Stromal cell of bone marrow (primary cell): ENCODE measurements at places on chromosomes 2 and 18.

DNA sequence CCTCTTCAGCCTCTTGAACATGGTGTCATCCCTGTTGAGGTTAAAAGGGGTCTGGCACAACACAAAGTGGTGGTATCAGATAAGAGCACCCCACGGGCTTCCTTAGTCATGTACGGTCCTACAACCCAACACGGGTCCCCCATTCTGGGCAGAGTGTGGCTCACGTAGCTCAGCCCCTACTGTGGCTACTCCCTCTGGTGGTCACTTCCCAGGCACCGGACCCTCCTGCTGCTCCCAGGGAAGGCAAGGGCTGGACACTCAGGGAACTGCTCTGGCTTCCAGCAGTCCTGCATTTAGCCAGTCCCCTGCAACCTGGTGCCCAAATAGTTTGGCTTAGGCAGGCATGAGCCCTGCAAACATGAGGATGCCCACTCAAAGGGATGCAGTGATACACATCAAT, 58.6 kb downstream of the GALNT14 start:
- no peak for DNase-seq

DNA sequence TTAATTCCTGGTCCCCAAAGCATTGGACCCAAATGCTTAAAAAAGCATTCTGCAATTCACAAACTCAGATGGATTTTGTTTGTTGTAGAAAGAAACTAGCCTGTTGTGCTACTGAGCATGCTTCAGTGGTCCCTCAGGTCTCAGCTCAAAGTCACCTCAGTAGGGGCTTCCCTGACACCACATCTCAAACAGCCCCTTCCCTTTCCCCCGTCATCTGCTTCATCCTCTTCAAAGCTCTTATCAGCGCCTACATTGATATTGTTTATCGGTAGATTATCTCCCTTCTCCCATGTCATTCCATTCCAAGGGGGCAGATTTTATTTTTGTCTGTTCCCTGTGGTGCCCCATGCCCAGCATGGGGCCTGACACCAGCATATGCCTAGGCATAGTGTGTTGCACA, 172.9 kb downstream of the CELF4 start:
- DNase-seq: no peak

DNA sequence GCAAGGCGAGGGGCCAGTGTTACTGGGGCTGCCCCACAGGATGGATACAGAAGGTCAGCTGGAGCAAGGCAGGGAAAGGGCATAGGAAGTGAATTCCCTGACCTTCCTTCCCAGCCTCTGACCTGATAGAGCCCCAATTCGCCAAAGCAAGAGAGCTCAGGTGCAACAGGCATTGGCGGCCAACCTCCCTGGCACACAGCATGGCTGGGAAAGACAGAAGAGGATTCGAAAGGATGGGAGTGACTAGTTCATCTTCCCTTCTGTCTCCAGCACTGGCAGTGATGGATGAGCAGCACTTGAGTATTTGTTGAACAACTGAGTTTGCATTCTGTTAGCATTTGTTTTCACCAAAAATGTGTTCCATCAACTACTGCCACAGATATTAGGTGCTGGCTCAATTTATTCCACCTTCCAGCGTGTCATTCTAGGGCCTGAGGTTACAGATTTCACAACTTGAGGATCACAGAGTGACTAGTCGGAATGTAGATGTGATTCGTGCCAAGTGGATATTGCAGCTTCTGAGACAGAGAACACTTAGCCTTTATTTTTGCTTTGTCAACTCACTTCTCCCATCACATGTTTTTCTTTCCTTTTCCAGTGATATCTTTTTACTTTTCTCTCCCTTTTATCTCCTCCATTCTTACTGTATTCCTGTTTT, 6.2 kb downstream of the COPS8 start:
- DNase-seq: peak; percentile 76

DNA sequence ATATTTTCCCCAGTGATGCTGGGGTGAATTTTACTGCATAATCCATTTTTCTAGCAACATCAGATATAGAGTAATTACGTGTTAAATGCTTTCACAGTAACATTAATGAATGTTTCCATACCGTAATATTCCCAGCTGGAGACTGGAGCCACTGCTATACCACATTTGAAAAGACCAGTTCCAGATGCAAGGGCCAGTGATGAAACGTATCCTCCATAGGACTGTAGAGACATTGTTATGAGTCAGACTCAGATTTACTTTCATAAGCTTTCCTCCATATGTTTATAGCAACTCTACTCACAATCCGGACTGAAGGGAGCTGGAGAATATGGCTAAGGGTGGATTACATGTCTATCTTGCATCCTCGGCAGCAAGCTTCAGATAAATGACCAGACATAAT, 22.7 kb upstream of the GCG start:
- DNase-seq: no peak

DNA sequence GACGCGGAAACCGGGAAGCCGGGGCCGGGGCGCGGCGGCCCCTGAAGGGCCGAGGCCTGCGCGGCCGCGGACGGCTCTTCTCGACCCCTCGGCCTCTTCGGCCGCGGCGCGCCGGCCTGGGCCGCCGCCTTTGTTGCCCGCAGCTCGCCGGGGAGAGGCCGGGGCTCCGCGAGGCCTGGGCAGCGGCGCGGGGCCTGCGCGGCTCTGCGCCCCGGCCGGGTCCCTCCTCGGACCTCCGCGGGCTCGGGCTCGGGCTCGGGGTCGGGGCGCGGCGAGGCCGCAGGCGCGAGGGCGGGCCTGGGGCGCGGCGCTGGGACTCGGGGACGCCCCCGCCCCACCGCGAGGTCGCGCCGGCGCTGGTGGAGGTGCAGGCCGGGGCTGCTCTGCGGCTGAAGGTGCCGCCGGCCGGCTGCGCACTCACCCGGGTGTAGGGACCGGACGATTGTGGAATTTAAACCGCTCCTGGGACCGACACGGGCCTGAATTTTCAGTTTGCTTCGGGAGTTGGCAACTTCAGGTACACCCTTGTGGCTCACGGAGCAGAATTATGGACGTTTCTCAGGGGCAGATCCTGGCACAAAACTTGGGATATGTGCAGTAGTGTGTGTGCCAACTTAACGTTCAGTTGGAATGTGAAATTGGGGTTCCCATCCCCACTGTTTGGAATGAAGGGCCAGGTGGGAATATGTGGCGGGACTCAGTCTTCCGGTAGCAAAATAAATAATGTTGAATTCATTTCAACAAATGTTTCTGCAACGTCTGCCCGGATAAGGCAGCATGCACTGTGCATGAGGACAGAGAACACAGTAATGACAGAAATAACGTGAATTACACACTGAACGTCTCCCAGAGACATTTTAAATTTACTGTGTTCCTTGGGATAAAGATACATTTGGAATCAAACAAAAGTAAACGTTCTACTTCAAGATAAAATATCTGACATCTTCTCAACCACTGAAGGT, 787 bp downstream of the SOCS6 start:
- DNase-seq: no peak

DNA sequence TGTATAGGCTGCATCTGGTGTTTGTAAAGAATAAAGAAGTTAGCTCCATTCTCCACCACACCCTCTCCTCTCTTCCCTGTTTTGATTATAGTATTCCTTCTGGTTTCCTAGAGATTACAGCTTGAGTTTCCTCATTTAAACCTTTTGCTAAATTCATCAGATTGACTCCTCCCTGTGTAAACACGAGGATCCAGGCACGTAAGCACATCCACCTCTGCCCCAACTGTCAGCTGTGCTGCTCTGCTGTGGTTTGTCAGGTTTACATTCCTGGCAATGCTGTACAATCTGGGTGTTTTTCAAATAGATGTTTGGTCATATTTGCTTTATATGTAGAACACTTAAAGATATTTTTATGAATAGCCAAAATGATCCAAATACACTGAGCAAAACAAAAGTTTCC, 302.8 kb downstream of the PTGR3 start:
- DNase-seq: no peak

DNA sequence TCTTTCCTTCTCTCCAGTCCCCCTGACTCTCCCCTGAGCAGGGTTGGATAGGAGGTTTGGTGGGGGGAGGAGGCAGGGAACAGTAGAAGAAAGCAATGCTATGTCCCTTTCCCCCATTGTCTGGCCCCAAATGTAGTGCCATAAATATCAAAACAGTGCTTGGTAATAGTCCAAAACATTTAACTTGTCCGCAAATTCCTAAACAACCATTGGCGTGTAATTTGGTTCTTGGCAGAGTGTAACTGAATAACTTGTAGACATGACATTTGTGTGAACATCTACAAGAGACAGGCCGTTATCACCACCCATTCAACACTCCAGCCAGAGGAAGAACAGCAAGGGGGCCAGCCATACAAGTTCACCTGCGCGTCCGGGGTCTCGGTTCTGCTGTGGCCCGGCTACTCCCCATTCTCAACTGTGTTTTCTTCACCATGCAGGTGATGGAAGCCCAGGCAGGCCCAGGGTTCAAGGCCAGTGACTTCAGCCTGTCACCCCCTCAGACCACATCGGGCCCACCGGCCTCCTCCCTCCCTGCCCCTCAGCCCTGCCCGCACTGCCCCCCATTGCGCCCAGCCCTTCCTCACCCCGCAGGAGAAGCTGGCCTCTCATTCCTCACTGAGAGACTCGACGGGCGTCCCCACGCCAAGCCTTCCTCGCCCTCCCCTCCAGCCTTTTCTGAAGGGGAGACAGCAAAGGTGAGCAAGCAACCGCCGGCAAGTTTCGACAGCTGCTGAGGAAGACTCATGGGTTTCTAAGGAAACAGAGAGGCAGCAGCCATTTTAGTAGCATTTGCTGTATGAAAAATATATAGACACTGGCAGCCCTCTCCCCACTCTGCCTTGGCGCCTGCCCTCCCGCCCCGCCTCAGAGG, 699 bp upstream of the RAPGEF4 start:
- DNase-seq: no peak

- no peak for DNase-seq
These were observed 17.9 kb upstream of the SLC9A4 start for GRCh38 chr2:102455061-102455670.

GRCh38 chr2:149075105-149075504, 36.6 kb downstream of the LYPD6B start:
- no peak for DNase-seq

- no peak for DNase-seq
These were observed 352.7 kb upstream of the SLC39A10 start for GRCh38 chr2:195304310-195304709.

DNA sequence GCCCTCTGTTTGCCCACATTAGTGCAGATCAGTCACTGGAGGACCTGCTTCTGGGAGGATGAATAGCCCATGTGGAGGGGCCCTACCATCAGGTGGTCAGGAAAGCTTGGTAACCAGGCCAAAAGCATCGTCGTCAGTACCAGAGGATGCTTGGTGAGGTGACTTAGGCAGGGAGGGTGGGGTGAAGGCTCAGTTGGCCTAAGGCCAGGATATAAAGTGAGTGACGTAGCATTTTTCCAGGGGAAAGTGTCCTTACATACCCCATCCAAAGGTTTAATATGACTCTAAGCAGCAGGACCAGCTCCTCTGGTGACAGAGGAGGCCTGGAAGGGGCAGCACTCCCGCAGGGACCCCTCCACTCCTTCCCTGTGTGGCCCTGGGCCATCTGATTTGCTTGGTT, 27.7 kb upstream of the DNMT3A start:
- no peak for DNase-seq

DNA sequence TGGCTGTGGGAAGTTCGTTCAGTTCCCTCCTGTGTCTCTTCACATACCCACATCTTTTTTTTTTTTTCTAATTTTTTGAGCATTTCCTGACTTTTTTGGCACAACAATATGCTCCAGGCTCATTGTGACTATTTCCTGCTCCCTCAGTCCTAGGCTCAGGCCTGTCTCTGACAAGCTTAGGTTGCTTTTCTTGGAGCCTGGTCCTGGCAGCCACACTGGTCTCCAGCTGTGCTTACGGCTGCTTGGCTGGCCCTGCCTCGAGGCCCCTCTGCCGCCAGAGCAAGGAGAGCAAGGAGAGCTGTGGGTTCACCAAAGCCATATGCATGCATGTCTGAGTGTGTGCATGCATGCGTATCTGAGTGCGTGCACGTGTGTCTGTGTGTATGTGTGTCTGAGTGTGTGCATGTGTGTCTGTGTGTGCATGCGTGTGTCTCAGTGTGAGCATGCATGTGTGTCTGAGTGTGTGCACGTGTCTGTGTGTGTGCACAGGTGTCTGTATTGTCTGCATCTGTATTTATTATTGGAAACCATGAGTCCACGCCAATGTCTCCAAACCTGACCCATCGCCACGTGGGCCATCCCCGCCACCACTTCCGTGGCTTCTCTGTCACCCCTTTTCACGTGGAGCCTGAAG, 766.1 kb upstream of the SALL3 start:
- DNase-seq: no peak

GRCh38 chr2:43136876-43137275, 89.5 kb downstream of the ZFP36L2 start:
- no peak for DNase-seq

DNA sequence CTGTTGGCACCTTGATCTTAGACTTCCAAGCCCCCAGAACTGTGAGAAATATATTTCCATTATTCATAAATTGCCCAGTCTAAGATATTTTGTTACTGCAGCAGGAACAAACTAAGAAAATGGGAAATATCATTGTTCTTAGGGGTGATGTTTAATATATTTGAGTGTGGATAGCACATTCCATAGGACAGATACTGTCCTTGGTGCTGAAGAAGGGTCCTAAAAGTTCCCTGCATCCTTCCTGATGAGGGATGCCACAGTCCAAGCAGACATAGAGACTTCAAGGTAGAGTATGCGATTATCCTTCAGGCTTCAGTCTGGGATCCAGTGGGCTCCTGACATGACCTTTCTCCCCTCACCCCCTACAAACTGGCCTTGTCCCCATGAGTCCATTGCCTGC, 689.0 kb downstream of the TDRD15 start:
- DNase-seq: no peak

DNA sequence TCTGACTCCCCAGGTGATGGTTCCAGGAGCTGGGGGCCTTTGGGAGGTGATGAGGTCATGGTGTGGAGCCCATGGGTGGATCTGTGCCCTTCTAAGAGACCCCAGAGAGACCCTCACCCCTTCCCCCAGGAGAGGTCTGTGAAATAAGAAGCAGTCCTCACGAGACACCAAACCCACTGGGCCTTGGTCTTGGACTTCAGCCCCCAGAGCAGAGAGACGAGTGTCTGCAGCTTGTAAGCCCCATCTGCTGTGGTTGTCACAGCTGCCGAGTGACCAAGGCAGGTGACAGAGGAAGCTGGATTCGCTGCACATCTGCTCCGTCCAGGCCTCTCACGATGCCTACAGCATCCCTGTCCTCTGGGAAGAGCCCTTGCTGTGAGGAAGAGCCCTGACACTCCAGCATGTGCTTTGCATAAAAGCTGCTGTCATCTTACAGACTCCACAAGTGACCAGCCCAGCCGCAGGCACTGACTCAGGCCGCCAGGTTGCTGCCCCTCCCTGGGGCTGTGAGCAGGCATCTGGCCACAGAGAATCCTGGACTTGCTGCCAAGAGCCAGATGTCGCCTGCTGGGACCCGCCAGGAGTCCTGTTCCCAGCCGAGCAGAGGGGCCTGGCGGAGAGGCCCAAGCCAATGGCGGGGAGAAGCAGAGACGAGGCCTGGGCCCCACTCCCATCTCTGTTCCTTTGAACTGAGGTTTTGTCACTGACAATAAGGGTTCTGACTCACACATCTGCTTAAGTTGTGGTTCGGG, 150.8 kb downstream of the PXDN start:
- DNase-seq: peak; percentile 21

- no peak for DNase-seq
These were observed 104.9 kb upstream of the CXCR4 start for GRCh38 chr2:136222862-136223261.

GRCh38 chr2:48210189-48210588, 303.9 kb upstream of the FBXO11 start:
- DNase-seq: no peak

GRCh38 chr2:232438091-232438490, 17.9 kb upstream of the ALPI start:
- DNase-seq: no peak
